Left renal pelvis (tissue), 4 donors: ENCODE measurements at places on chromosomes 3 and 15.

DNA sequence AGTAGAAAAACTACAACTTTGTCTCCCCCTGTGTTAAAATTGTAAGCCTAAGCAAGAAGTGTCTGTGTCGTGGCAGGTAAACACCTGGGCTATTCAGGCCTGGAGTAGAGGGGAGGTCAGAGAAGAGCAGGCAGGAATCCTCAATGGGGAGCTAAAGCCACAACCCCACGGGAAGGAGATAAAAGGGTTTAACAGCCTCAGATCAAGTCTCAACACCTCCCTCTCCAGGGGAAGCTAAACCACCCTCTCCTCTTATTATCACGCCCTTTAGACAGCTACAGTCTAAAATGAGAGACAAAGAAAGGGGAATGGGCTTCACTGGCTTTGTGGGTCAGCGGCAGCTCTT lies 11.6 kb downstream of the ETV5 start:
- DNase-seq = no peak

- no peak for DNase-seq
These were observed 22.7 kb downstream of the MRPL3 start for GRCh38 chr3:131480116-131480515.

GRCh38 chr3:44954962-44955361 lies 21.0 kb downstream of the ZDHHC3 start:
- no peak for DNase-seq

DNA sequence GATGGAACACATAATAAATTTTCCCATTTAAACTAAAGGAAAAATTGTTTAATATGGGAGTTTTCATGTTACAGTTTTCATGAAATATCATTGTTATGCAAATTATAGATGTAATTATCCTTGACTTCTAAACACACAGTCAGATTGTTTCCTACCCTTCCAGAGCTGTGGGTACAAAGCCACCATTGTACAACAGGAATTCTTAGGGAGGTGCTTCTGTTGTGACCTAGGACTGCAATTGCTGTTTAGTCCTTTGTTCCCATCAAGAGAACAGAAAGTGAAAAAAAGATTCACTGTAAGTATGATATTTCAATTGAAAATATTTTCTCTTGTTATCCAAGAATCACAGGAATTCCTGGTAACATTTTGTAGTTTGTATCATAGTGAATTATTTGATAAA lies 455.3 kb upstream of the NAALADL2 start:
- no peak for DNase-seq

DNA sequence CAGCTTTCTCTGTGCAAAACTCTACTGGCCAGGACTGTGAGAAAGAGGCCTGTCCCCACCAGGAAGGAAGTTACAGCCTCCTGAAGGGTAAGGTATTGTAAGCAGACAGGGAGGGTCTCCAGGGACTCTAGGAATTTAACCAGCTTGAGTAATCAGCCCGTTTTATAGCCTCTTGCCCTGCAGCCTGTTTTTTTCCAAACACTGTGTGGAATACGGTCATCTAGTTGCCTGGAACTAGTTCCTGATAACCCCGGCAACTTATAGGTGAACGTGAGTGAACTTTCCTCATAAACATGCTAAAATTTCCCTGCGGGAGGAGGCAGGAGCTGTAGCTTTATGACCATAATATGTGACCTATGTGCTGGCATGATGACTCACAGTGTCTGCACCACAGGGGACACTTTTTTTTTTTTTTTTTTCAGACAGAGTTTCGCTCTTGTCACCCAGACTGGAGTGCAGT lies 60.1 kb upstream of the DAZL start:
- DNase-seq = no peak

GRCh38 chr15:64348455-64348854 lies 7.5 kb downstream of the CSNK1G1 start:
- no peak for DNase-seq

DNA sequence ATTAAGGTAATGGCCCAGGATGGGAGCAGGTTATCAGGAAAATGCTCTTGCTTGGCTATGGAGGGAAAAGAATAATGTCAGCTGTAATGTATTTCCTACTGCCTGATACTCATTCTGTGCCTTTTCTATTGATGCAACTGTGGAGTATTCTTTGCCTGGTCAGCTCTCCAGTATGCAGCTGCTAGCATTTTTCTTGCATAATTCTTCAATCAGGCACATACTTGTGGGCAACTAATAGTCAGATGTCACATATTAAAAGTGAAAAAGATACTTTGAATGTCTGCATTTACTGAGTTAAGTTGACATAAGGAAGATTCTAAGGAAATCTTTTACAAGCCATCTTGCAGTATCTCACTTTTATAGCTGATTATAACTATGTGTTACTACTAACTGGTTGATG lies 29.5 kb downstream of the CD80 start:
- DNase-seq = no peak

- DNase-seq = no peak
These were observed 15.0 kb upstream of the DAG1 start for GRCh38 chr3:49454898-49455681.

DNA sequence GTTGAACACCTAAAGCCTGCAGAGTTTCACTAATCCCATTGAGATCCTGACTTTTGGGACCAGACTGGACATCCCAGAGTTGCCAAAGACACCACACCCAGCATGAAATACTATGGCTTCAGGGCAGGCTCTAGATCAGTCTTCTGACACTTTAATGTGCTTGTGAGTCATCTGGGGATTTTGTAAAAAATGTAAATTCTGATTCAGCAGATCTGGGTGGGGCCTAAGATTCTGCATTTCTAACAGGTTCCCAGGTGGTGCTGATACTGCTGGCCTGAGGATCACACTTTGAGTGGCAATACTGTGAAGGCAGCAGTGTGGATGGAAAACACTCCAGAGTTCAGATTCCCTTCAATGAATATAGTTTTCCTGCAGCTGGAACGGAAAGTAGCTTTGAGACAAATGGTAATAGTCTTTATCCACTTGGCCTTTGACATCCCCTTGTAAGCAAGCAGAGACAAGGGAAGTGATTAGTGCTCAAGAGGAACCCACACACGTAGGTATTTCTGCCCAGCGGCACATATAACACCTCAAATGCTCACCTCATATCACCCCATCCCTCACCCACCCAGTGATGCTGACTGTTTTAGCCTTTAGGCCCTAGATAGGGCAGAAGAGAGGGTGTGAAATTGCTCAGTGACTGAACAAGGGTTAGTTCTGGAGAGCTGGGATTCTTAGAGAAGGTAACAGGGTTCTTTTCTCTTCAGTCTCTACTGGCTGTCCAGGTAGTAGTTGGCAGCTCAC lies 51.5 kb upstream of the GSK3B start:
- DNase-seq = no peak

- DNase-seq = no peak
These were observed 589 bp downstream of the ANAPC13 start for GRCh38 chr3:134485075-134485717.

- no peak for DNase-seq
These were observed 166.2 kb upstream of the TBC1D5 start for GRCh38 chr3:17908399-17909191.

- DNase-seq = no peak
These were observed 37.7 kb downstream of the NCK1 start for GRCh38 chr3:136899622-136900158.

GRCh38 chr3:39051649-39052561 lies at the start of the genes SCN11A and WDR48:
Gene SCN11A, minus strand, starts transcription at chr3:39051944. Its CDS starts 101,582 bp downstream, at chr3:38950362.
Gene WDR48, plus strand, starts transcription at chr3:39052016. Its CDS starts 10 bp downstream, at chr3:39052026.
- DNase-seq = peak; percentile 95

DNA sequence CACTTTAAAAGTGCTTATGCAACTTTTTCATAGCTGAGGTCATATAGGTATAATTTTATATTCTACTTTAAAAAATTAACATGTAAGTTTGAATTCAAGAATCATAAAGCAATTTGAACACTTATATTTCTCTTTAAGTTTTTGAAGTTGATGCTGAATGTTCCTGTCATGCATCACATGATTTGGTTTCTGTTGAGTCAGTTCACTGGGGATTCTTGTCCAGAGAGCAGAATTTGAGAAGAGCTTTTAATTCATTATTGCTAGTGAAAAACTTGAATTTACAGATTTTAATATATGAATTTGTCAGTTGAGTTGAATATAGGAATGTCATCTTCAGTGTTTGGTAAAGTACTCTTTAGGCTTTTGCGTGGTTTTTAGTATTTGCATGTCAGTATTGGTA lies 7.9 kb downstream of the SLC25A26 start:
- DNase-seq = no peak

- no peak for DNase-seq
These were observed 40.5 kb downstream of the SLC12A6 start for GRCh38 chr15:34297059-34297458.

DNA sequence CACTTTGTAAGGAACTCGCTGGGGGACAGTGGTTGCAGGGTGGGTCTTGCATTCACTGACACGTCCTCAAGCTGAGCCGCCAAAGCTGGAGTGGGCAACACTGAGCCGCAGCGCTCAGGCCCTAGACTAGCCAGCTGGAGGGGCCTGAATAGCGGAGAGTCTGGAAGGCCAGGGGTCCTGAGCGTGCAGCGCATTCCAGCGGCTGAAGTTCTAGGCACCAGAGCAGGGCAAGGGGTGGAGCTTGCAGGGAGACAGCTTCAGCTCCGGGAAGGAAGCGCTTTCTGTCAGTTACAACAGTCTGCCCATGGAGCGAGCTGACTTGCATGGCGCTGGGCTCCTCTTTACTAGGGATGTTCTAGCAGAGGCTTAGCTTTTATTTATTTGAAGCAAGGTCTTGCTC lies 2.7 kb downstream of the MAP6D1 start:
- DNase-seq = no peak

- no peak for DNase-seq
These were observed 164.5 kb downstream of the WNT7A start for GRCh38 chr3:13715167-13715954.

DNA sequence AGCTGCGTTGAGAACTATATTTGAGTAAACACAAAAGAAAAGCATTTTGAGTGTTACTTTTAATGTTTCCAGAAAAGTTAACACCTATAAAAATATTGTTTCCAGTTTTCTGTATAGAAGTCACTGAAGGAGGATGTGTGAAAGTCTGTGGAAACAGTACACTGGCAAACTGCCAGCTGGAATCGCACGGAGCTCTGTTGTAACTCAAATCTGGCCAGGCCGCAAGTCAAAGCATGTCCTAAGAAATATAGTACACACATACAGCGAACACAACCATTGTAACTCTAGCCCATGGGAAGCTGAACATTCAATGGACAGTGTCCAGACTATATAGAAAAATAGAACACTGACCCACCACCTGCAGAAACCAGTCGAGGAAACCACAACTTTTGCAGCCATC lies 657.2 kb downstream of the FHIT start:
- DNase-seq = peak; percentile 28

GRCh38 chr3:81696090-81696489 lies 65.4 kb downstream of the GBE1 start:
- no peak for DNase-seq

DNA sequence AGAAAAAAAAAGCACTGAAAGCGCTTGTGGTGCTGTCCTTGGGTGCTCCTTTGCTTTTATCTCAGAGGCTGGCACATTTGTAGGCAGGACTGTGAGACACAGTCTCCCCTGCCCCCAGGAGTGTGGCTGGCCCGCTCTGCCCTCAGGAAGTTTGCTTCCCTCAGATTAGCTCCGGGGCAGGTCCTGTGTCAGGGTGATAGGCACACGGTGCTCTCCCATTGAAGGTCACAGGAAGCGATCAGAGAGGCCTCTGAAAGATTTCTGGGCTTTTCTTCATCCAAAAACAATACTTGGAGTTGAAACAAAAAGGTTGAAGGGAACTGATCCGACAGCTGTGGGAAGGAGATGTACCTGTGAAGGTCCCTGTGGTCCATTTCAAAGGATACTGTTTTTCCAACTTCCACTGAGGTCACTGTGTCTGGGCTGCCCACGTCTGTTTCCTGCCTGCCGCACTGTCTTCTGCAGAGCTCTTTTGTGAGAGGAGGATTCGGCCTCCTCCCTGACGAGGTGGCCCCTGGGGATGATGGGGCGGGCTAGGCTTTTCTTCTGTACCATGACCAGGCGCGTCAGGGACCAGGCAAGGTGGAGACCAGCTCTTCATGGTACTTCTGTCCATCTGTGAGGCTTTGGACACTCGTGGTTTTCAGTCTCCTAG lies 330.5 kb upstream of the CTDSPL start:
- DNase-seq = no peak

DNA sequence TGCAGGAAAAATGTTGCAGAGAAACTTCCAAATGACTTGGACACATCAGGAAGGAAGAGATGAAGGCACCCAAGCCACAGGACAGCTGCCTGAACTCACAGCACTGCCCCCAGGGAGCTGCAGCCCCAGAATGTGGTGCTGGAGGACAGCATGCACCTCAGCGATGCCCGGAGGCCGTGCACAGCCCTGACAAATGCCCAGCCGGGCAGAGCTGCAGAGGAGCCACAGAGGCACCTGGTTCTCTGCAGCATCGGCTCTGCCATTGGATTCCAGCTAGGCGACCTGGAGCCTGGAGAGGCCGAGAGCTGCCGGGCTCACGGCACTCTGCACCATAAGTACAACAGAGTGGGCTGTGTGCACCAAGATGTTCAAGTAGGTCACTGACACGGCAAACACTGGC lies 97.5 kb downstream of the OCA2 start:
- no peak for DNase-seq

DNA sequence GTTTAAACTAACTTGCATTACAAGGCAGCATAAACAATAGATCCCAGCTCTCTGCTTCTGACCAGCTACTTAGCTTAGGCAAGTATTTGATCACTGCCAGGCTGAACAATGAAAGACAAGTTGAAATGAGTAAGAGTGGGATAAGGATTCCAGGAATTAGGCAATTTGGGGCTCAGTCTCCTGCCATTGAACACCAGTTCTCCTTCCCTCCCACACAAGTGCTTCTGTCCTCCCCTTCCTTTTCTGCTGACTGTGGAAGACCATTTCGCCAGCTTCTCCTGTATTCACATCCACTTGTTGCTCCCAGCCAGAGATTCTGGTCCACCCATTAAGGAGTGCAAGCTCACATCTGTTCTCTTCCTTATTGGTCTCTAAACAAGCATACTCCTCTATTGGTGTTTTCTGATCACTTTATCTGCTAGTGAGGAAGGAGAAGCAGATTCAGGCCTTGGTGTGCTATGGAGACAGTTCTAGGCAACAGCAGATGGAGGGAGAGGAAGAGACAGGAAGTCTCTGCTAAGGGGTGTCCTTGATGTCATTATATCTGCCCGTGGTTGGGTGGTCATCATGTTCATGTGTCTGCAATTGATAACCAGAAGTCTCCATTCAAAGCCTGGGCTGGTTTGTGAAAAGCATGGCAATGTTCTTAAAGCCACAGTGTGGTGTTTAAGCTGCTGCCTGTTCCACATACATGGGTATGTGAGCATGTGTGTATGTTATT lies 121.5 kb downstream of the PLCL2 start:
- no peak for DNase-seq

GRCh38 chr15:27249760-27250109 lies 278.8 kb downstream of the GABRG3 start:
- DNase-seq = no peak

GRCh38 chr3:145776782-145777408 lies 384.1 kb downstream of the PLOD2 start:
- DNase-seq = peak; percentile 16

DNA sequence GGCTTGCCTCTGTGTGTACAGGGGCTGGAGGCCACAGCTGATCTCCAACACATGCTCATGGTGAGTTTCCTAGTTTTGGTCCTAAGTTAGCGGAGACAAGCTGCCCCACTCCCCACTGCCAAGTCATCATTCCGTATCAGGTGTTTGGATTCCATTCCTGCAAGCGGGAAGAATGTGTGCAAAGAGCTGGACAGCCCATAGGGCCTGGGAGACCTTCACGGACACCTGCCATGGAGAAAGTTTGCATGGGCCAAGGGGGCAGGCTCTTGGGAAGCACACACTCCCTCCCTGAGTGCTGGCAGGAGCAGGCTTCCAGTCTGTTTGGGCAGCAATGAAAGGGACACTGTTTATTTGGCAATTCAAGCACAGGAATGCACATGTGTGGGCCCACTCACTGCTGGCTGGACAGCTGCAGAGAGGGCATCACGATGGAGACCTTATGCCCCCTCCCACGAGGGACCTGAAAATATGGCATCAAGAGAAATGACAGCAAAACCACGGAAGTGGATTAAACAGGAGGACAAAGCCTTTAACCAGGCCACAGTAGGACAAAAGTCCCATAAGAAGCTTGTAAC lies 149.7 kb downstream of the KLF13 start:
- DNase-seq = no peak
